ENCODE measurements at places on chromosomes 13 and 19.

- no peak for DNase-seq
These were observed 186.7 kb downstream of the STK24 start for GRCh38 chr13:98390086-98390715.

DNA sequence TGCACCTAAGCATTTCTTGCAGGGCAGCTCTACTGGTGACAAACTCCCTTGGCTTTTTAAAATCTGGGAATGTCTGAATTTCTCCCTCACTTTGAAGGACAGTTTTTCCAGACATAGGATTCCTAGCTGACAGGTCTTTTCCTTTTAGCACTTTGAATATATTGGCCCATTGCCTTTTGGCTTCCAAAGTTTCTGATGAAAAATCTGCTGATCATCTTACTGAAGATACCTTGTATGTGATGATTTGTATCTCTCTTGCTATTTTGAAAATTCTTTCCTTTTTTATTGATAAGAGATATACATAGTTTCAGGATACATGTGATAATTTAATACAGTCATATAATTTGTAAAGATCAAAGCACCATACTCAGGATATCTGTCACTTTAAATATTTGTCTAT, 211.1 kb downstream of the ZIC5 start:
- DNase-seq = no peak

- DNase-seq = no peak
These were observed 32.7 kb downstream of the URI1 start for GRCh38 chr19:29974701-29975100.

DNA sequence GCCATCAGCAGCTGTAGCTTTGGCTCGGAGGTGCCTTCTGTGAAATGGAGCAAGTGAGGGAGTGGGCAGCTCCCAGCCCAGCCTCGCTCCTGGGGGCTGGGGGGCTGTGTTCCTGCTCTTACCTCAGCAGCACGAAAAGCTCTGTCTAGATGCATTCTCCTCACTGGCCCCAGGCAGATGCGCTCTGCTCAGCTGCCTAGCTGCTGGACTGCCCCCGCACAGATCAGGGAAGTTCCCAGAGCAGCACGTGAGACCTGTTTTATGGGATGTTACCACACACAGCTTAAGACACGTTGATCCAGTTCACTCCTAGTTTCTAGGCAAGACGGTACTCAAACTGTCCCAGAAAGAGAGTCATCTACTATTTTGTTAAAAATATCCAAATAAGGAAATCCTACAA, 13.6 kb downstream of the LCP1 start:
- peak; percentile 40 for DNase-seq

- DNase-seq = no peak
These were observed at the start of gene KCTD15 for GRCh38 chr19:33796164-33796875. Gene KCTD15 (plus strand): TSS chr19:33796870. CDS start chr19:33800455, 3,585 bp downstream.

- no peak for DNase-seq
These were observed 345.1 kb downstream of the MTUS2 start for GRCh38 chr13:29165216-29165615.

DNA sequence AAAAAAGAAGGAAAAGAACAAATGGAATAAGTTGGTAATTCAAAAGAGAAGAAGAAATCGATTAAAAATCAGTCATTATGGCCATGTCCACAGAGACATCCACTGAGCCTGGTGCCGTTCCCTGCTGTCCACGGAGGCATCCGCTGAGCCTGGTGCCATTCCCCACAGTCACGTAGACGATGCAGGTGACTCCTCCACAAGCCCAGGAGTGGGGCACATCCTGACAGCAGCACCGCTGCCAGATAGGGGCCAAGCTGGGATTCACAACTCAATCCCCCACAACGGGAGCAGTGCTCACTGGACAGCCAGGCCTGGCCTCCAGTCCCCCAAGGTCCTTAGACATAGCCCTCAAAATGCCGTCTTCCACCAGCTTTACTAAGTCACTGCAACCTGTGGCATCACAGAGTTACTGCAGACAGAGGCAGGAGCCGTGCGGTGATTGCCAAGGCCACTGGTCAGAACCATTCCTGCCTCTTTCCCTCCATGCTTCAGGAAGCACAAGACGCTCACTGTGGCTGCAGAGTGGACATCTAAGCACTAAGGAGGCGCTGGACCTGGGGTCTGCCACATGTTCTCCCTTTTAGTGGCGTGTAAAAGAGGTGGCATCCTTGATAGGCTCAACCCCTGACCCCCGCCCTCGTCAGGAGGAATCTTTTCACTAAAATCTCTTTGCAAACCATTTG, 131.5 kb upstream of the SPACA7 start:
- no peak for DNase-seq

DNA sequence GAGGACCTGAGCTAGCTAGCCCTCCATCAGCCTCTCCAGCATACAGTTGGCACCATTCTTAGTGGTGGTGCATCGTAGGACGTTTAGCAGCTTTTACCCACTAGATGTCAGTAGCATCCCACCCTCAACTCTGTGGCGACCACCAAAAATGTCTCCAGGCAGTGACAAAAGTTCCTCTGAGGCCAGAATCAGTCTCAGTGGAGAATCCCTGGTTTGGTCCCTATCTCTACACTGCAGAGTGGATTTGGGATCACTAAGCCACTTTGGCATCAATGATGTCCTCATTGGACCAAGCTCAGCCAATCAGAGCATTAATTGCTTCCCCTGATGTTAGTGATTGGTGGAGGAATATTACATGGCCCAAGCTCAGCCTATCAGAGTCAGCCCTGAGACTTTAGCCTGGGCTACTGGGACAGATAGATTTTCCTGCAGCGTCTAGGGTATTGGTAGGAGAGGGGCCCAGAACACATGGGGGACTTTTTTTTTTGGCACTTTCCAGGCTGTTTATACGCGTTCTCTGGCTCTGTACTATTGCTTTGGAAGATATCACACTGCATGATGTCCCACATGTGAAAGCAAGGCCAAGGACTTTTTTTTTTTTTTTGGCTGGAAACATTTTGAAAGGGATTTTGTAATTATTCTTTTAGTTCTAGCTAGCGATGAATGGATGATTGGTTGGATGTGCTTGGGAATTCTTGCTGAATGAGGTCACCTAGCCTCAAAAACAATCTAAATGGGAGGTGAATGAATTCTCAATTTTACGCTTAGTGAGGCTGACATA, 7.0 kb downstream of the TMEM221 start:
- no peak for DNase-seq

GRCh38 chr19:14561847-14562351, 10.0 kb downstream of the NDUFB7 start:
- no peak for DNase-seq

GRCh38 chr19:54100561-54100960, at the start of gene OSCAR:
Gene OSCAR (minus strand): TSS chr19:54100803. CDS start chr19:54100792, 11 bp downstream.
- DNase-seq = no peak
